ENCODE measurements at places on chromosomes 7 and 10. TPM values are rescaled to one million over a fixed set of nuclear protein-coding genes. Genes with fewer than 3 reads are reported as not detected.

The LRGUK gene
- total RNA-seq = 0.10 TPM

The SMARCD3 gene
- 37.1 TPM for total RNA-seq

The AQP1 gene
- 335 TPM for total RNA-seq

The ASCC1 gene
- 27.3 TPM for total RNA-seq
